Stomach (tissue), 19 donors: ENCODE measurements at places on chromosomes 5 and 9. TPM values are rescaled to one million over a fixed set of nuclear protein-coding genes. Genes with fewer than 3 reads are reported as not detected.

ENDOG gene
- total RNA-seq: 9.3 TPM

NUTM2F gene
- total RNA-seq: not detected

PCDHB10 gene
- 5.8 TPM for total RNA-seq

FSTL4 gene
- total RNA-seq: not detected

KCNMB1 gene
- 4.9 TPM for total RNA-seq

SLC25A2 gene
- total RNA-seq: not detected

EIF4E1B gene
- not detected for total RNA-seq

AMBP gene
- total RNA-seq: 0.89 TPM

RASGRF2 gene
- 3.5 TPM for total RNA-seq

IL4 gene
- total RNA-seq: not detected

PARP8 gene
- total RNA-seq: 6.7 TPM

DUSP1 gene
- total RNA-seq: 409 TPM

SLC9A3 gene
- 7.8 TPM for total RNA-seq

LCN1 gene
- not detected for total RNA-seq

PIP5KL1 gene
- total RNA-seq: 27.0 TPM

PCSK1 gene
- not detected for total RNA-seq

TRIM32 gene
- total RNA-seq: 9.3 TPM

GARNL3 gene
- total RNA-seq: 9.6 TPM

CDX1 gene
- total RNA-seq: not detected

RASEF gene
- total RNA-seq: 64.8 TPM

SHISAL2B gene
- not detected for total RNA-seq

JAKMIP2 gene
- 2.9 TPM for total RNA-seq

LHFPL2 gene
- total RNA-seq: 39.7 TPM

CETN3 gene
- 22.2 TPM for total RNA-seq

MCC gene
- total RNA-seq: 8.4 TPM

PDZD2 gene
- 10.6 TPM for total RNA-seq

DRD1 gene
- total RNA-seq: not detected

SPINK7 gene
- not detected for total RNA-seq

IQGAP2 gene
- 110 TPM for total RNA-seq

SLC22A5 gene
- 11.4 TPM for total RNA-seq

OR2S2 gene
- not detected for total RNA-seq

CAVIN4 gene
- not detected for total RNA-seq

MCTP1 gene
- 1.8 TPM for total RNA-seq
